ENCODE measurements at places on chromosomes 6 and 20. TPM values are rescaled to one million over a fixed set of nuclear protein-coding genes. Genes with fewer than 3 reads are reported as not detected.

GRCh38 chr6:503610-504362, 112.2 kb downstream of the IRF4 start:
- no peak for DNase-seq

DNA sequence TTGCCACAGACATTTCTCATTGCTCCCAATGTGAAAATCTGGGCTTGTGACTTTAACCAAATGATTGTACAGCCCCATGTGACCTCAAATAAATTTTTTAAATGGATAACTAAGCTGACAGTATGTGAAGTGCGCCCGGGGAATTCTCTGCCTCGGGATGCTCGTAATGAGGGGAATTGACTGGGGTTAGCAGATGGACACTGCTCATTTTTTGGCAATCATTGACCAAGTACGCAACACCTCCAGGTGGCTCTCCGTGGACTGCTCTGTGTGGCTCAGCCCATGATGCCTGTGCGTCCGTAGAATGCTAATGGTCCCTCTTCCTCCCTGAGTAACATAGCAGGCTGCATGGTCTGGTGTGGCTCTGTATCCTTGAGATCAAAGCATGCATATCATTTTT, 42.4 kb downstream of the FARS2 start:
- no peak for DNase-seq

- DNase-seq: no peak
Measured at GRCh38 chr6:111849298-111849697, 24.0 kb downstream of the FYN start.

The B3GALT4 gene
- 8.1 TPM for polyA plus RNA-seq

DNA sequence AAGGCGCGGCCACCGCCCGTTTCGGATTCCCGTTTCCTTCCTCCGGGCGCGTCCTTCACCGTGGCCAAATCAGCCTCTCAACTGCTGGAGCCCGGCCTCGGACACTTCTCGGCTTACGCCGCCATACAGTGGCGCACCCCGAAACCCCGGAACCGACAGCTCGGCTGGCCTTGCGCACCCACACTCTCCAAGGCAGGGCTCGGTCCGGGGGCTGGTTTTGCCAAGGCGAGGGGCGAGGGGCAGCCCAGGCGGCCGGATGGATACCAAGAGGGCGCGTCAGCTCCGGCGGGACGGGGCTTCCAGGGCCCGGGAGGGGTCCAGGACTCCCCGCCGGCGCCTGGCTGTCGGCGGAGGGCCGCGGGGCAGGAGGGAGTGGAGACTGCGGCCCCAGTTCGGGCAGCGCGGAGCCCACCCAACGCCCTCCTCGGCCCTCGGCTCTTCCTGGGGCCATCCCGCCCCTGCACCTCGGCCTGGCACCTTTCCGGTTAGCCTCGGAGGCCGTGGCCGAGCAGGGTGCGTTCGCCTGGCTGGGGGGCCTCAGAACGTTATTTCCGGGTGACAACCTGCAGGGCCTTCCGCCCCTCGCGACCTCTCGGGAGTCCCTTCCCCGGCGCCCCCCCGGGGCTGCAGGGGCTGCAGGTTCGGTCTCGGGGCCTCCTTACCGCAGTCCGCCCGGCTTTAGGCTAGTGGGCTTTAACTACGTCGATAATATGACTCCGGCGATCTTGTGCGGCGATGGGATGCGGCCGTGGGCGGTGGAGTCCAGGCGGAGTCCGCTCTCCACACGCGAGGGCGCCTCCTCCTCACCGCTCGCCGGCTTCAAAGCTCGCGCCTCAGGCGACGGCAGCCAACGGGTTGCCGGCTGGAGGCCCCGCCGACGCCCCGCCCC, 697 bp upstream of the CEP43 start:
- peak; percentile 39 for DNase-seq

The MLN gene
- polyA plus RNA-seq: 0.86 TPM

- DNase-seq: no peak
Measured at GRCh38 chr6:152572338-152573088, 64.6 kb downstream of the SYNE1 start.

- DNase-seq: no peak
Measured at GRCh38 chr20:34829191-34829590, 3.7 kb upstream of the NCOA6 start.

DNA sequence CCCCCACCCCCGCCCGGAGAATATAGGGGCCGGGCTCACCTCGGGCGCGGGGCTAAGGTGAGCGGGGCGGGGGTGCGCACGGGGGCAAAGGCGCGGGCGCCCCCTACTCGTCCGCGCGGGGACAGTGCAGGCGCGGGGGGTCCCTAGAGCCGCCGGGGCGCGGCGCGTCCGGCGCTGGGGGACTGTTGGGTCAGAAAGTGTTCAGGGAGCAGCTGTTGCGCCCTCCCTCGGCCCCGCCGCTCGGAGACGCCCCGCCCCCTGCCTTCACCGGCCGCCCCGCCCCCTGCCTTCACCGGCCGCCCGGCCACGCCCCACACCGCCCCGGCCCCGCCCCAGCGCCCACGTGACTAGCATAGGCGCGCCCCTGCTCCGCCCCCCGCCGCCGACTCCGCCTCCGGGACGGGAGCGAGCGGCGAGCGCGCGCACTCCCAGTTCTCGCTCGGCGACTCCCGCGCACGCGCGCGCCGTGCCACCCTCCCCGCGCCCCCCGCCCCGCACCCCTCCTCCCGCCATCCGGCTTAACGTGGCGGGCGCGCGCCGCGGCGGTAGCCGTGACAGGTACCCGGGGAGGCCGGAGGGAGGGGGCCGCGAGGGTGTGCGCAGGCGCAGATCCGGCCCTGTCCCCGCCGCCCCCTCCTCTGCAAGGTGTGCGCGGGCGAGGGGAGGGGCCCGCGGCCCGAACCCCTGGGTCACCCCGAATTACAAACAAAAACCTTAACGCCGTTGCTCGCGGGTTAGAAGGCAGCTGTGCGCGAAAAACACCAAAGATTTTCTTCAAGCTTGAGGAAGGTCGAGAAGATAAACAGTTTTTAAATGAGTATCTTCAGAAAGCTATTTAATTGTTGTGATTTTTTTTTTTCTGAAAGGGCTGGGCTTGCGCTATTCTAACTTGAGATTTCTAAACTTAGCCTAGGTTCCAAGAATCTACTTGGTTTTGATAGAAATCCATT, 704 bp upstream of the ZNF217 start:
- peak; percentile 98 for DNase-seq

Data from hepatocyte (in vitro differentiated cells).